Stimulated activated CD4-positive, alpha-beta T cell treated with anti-CD3 and anti-CD28 coated beads, Interleukin-1b, Interleukin-23, amount 100 ng/mL, for 1 hour (primary cell): ENCODE measurements at places on chromosomes 11 and 22.

DNA sequence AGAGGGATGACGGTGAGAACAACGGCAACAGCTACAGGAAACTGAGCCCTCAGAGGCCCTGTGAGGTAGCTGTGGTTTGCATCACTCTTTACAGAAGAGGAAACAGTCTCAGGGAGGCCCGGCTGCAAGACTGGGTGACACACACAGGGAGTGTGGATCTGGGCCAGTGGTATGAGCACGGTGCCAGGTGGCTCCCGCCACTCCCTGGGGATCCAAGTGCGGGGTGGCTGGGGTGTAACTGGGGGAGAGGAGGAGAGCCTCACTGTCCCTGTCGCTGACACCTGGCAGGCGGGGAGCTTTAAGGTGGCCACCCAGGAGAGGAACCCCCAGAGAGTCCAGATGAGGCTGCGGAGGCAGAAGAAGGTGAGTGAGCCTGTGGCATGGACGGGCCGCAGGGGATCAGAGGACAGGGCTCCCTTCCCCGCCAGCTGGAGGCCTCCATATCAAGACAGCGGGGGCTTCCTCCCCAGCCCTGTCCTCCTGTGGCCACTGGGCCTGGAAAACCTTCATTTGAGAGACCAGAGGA is 5.6 kb downstream of the RGL4 start:
- DNase-seq, result peak; percentile 40

DNA sequence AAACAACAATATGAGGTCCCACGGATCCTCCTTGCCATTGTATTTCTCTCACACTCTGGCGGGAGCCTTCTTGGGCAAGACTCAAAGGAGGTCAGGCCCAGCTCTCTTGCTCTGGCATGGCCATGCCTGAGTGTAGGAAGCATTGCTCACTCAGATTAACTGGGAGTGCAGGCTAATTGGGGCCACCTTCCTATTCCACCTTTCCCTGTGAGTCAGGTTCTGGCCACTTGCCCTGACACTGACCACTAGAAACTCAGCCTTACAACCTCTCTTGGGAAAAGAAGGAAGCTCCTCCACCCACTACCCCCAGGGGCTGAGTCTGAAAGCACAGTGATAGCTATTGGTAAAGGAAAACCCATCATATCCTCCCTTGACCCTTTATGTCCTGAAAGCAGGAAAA is 121.8 kb upstream of the NTM start:
- DNase-seq, result no peak

DNA sequence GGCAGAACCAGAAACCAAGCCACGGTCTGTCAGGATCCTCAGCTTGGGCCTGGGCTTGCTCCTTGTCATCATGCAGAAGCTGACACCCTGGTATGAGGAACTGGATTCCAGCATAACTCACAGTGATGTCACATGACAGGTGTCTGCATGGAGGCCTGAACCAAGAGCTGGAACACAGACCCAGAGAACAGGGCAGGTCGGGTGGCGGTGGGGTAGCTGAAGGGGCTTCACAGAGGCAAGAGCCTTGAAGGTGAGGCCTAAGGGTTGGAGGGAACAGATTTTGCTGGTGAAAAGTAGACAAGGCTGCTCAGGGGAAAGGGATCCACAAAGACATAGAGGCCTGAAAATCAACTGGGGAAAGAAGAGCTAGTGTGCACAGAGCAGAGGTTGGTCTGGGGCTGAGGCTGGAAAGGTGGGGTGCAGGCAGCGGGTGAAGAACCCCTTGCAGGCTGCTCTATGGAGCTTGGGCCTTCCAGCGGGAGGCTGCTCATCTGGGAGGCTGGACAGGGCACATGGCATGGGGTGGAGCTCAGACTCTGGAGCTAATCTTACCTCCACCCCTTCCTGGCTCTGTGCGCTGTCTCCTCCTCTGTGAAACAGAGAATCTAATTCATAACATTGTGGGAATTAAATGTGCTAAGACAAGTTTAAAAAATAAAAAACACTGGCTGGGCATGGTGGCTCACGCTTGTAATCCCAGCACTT is 18.4 kb upstream of the RPS3 start:
- no peak for DNase-seq

- DNase-seq, result no peak
Measured at GRCh38 chr11:118147502-118147901, 5.1 kb downstream of the SCN4B start.

- peak; percentile 60 for DNase-seq
Measured at GRCh38 chr11:1202776-1203504, 19.9 kb upstream of the MUC5B start.

DNA sequence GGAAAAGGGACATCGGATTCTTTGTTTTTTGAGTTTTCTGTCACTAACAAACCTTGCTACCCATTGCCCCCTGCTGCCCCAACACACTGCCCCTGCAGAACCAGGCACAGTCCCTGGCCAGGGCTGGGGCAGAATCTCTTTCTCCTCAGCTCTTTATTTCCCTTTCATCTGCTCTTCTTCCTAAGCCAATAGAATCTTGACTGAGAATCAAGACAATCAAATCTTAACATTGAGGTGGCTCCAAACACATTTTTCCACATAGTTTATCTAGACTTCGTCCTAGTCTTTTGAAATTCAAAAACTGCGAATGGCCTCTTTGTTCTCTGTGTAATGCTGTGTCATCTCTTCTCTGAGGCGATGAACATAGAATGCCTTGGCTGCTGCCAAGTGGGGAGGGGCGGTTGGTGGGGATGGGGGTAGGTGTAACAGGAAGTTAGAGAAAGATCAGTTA is 16.1 kb upstream of the NTM start:
- DNase-seq, result no peak

DNA sequence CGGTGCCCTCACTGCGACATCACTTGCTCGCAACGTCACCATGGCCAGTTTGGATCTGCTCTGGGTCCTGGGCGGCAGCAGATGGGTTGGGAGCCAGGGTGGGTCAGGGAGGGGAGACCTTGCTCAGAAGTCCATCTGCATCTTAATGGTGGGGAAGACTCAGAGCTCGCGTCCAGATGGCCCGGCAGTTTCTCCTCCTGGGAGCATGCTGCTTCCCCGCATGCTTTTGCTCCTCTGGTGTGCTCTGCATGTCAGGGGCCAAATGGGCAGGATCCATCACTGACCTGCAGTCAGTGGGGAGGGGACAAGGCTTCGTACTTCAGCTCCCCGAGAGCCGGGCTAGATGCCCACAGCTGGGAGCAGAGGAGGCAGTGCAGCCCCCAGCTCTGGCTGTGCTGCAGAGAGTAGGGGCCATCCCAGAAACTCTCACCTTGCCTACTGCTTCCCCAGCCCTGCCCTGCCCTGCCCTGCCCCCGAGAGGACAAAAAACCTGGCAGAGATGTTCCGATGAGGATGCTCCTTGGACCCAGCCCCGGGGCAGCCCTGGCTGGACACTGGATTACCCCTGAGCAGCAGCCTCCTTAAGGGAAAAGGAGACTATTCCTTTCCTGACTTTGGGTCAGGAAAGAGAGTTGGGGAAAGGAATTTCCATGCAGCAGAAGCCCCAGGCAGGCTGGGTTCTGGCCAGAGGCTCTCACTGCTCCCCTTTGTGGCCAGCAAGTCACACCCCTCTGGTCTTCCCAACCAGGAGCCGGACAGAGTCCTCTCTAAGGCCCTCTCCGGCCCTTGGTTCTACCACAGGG is 149.9 kb downstream of the PKNOX2 start:
- DNase-seq, result no peak
